COR-L47 (cell line): ENCODE measurements at places on chromosomes 1 and 21.
A peak's percentile ranks its signal among the peaks of the same experiment; 100 is the strongest.

DNA sequence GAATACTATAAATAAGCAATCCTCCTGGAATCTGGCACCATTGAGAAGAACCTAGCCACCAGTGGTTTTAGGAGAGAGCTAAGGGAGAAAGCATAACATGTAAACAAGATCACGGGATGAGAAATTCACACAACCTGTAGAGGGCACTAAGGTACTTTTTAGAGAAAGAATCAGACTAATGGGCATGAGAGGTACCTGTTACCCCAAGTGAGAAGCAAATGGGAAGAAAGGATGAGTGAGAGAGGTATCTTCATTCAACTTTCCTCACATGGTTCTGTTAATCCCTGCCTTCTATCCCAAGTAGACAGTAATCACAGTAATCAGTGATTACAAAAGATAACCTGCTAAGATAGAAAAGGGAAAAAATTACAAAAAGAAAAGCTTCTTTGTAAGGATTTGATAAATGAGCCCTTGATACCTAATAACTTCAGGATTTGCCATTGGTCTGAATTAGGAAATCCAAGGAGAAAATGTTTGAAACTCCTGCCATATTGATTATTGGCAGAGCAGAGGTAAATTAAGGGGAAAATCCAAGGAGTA, 251.1 kb upstream of the ADGRL2 start:
- DNase-seq: peak; percentile 41

DNA sequence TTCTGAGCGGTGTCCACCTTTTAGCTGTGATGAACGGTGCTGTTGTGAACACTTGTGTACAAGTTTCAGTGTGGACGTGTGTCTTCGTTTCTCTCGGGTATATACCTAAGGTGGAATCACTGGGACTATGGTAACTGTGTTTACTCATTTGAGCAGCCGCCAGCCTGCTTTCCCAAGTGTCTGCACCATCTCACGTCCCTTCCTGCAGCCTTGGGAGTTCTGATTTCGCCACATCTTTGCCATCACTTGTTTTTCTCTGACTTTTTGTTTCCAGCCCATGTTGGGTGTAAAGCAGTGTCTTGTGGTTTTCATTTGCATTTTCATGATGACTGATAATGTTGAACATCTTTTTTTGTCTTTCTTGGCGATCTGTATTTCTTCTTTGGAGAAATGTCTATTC, 40.4 kb downstream of the COL18A1 start:
- DNase-seq: no peak

GRCh38 chr1:74790453-74790852, 57.5 kb downstream of the TYW3 start:
- DNase-seq: no peak

GRCh38 chr1:185534801-185535200, 199.4 kb upstream of the HMCN1 start:
- DNase-seq: peak; percentile 56

DNA sequence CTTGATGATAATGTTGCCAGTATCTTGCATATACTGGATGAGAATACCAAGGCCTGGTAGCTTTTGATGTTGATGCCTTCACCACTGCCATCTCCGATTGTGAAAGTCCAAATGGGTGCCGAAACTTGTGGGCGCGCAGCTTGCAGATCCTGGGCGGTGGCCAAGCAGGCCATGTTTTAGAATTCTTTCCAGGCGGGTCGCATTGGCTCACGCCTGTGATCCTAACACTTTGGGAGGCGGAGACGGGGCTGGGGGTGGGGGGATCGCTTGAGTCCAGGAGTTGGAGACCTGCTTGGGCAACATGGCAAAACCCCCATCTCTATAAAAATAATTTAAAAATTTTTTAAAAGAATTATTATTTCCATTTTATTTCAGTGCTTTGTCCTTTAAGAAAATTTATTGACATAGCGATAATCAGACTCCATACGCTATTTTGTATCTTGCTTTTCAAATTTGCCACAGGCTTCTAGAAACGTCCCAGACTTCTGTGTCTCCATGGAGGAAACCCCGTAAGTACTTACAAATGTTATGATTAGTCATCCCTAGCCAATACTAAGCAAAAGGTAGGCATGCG, 592 bp upstream of the ZNF326 start:
- DNase-seq: no peak

- no peak for DNase-seq
These were observed 207.9 kb upstream of the ST6GALNAC5 start for GRCh38 chr1:76659171-76659940.

GRCh38 chr1:13228343-13228781, 2.4 kb upstream of the PRAMEF18 start:
- no peak for DNase-seq
